ENCODE measurements at places on chromosomes 16 and 17.

DNA sequence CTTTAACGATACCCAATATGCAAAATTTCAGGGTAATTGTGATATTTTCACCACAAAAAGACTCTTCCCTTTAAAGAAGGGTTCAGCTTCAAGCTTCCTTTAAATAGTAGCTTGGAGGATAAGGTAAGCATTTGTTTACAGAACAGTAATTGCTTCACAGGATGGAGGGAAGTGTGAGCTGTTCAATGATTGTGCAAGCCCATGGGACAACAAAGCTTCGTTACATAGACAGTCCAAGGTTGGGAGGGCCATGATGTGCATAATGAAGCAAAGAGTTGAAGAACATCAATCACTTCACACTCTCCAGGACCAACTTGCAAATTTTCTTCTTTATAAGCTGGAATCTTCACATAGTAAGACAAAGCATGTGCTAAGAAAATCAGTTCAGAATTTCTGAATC is 145.0 kb upstream of the ASIC2 start:
- no peak for DNase-seq

- DNase-seq: no peak
Measured at GRCh38 chr17:57046749-57047148, 38.3 kb upstream of the AKAP1 start.

DNA sequence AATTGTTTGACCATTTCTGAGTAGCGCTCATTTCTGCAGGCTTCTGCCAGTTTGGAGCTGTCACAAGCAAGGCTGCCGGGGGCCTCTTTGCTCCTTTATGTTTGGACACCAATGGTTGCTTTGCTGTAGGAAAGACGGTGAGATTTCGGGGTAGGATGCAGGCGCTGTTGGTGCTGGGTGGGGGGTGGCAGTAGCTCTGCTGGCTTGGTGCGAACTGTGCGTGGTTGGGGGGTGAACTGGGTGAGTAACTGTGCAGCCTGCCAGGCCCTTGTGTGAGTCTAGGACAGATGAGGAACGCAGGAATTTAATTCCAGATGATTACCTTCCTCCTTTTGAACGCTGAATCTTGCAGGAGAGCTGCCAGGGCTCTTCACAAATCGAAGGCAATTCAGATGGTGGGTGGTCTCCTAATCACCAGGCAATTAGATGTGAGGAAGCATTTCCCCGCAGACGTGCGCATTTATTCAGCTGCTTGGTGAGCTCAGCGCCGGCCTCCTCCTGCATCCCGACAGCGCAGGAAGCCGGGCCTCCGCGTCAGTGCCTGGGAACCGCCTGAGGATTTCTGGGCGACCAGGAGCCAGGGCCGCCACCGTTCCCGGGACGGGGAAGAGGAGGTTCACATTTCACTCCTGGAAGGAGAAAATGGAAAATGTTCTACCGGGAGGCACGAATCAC is 154.4 kb downstream of the FOXL1 start:
- no peak for DNase-seq

DNA sequence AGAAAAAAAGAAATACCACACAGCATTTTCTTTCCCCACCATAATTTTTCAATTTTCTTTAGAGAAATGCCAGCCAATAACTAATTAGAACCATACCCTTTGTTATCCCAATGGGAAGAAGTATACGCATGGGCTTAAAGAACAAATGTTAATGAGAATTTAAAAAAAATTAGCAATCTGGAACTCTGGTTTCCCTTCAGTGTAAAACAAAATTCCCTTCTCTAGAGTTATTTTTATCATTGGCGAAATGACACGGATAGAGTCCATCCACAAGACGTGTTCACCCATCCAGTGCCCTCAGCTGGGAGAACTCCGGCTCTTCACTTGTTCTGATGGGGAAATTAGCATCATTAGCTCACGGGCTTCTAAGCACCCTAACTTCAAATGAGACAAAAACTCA is 3.3 kb downstream of the NXN start:
- DNase-seq: no peak

DNA sequence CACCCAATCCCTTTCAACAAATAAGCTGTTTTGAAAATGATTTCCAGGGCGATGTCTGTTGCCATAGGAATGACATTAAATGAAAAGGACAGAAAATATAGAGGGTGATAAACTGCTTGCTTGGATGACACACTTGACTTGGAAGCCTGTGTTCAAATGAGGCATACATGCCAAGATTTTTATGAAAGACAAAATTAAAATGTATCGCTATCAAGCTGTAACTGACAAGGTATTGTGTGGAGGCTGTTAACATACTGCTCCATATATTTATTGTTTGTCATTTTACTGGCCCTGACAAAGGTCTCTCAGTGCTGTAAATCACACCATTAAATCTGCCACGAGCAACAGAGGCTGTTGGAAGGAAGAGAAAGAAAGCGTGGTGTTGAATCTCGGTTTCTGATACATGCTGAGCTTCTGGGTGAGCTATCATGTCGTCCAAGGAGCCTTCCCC is 456.2 kb upstream of the SALL1 start:
- no peak for DNase-seq

DNA sequence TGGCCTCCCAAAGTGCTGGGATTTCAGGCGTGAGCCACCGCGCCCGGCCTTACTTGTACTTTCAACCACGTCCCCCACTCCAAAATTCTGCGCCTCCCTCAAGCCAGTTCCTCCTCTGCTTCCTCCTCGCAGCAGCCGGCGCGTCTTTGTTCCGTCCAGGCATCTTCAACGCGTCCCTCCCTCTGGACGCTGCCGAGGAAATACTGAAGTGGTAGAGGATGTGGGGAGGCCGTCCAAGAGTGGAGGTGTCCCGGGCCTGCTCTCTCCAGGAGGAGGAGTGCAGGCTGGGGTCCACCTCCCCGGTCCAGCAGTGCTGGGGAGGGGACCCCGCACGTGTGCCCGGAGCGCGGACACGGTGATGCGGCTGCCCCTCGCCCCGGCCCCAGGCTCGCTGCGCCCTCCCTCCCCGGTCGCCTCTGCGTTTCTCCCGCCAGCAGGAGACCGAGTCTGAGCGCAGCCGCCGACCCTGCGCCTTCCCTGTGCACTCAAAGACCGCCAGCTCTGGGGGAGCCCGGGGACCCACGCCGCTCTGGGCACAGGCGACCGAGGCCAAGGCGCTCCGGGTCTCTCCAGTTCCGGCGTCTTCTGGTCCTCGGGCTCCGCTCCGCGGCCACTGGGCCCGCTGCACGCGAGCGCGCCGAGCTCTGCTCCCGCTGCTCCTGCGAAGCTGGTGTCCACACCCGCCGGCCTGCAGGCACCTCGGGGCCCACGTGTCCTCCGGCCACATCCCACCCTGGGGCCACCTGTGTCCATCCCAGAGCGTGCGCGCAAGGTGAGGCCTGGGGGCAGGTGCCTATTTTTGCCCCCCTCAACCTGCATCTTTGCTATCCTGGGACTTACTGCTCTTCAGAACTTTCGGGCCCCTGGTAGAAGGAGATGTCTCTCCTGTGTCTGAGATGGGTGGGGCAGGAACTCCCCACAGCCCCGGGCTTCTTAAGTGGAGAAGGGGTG is 31.7 kb downstream of the OSBPL7 start:
- no peak for DNase-seq

- no peak for DNase-seq
Measured at GRCh38 chr17:16986391-16986790, 14.5 kb upstream of the TNFRSF13B start.

DNA sequence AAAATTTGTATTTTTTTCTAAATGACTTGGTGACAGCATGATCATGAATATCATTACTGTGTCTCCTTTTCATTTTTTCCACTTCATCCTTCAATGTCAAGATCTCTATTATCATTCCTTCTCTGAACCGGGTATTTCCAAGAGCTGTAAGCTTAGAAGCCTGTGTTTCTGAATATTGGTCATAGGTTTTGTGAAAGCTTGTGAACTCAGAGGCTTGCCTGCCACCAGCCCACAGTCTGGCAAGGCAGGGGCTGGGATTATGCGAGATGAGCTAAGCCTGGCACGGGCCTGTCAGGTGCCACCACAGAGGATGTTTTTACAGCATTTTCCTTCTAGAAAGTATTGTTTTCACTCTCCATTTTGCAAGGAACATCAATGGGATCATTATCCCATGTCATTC is 92.8 kb downstream of the MYH10 start:
- no peak for DNase-seq

GRCh38 chr17:29136998-29137730 is 43.0 kb downstream of the MYO18A start:
- peak; percentile 41 for DNase-seq

GRCh38 chr17:76200354-76200753 is 39.9 kb downstream of the RNF157 start:
- no peak for DNase-seq

- DNase-seq: peak; percentile 16
Measured at GRCh38 chr16:88534638-88535190, 35.5 kb upstream of the ZC3H18 start.

DNA sequence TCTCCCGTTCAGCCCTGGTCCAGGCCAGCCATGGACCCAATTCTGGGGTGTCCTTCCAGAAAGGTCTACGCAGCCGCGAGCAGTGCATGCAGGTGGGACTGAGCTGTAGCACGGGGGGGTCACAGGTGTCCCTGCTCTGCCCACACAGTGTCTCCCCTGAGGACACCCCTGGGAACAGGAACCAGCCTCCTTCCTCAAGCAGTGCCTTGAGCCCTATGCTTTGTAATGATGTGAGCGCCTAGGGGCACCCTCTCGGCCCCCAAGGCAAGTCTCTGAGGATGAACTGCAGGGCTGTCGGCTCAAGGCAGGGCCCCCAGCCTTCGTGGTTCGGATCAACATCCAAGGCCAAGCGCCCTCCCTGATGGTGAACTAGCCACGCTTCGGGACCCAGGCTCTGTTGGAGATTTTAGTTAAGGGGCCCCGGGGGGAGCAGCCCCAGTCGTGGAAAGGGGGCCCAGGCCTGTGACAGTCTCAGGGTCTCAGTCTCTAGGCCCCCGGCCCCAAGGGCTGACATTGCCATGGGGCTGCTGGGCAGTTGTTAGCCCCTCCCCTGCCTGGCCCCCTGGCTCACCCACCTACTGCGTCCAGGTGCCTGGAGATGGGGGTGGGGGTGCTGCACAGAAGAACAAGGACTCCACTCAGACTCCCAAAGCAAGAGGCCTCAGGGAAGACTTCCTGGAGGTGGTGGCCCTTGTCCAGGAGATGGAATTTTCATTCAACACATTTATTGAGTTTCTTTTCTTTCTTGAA is 2.3 kb downstream of the IL17C start:
- no peak for DNase-seq

DNA sequence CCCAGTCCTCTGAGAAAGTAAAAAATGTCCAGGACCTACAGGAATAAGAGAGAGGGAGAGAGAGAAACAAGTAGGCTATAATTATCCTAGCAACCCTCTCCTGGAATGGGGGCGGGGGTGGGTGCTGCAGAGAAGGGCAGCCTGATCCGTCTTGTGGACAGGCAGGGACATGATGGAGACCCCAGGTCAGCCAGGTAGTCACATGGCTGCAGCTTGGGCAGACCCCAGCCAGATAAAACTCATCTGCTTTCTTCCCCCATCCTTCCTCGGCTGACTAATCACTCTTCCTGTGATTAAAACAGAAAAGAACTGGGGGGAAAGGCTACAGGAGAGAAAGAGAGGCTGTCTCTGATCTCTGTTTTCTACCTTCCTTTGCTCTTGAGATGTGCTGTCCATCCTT is 32.6 kb downstream of the COPZ2 start:
- DNase-seq: no peak

DNA sequence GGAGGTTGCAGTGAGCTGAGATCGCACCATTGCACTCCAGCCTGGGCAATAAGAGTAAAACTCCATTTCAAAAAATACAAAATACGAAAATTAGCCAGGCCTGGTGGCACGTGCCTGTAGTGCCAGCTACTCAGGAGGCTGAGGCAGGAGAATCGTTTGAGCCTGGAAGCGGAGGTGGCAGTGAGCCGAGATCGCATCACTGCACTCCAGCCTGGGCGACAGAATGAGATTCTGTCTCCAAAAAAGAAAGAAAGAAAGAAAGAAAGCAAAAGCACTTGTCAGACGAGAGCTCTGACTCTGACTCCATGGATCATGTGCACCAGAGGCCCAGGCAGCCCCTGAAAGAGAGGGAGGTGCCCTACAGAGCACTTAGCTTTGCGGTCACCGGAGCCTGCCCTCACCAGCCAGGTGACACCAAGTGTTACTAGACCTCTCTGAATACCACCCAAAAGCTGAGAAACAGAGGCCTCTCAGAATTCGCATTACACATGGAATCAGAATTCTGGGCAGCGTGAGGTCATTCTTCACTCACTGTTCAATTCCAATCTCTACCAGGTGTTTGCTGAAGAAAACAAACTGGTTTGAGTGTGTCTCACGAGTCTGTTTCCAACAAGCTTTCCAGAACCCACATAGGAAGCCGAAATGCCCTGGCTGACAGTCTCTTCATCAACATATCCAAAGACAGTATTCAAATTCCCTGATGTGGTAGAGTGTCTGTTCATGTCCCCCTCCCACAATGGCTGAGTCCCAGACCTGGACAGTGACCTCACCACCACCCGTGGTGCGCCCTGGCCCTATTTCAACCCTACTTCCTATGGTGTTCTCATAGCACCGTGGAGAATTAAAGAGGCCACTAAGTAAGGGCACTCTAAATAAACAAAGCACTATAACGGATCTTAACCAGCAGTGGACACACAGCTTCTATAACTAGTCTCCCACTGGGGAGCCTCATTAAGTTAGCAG is 1.5 kb downstream of the FLCN start:
- peak; percentile 70 for DNase-seq

- DNase-seq: no peak
Measured at GRCh38 chr17:628089-628941, 86.3 kb downstream of the VPS53 start.

- no peak for DNase-seq
Measured at GRCh38 chr17:14942526-14943190, 322.5 kb downstream of the PMP22 start.

DNA sequence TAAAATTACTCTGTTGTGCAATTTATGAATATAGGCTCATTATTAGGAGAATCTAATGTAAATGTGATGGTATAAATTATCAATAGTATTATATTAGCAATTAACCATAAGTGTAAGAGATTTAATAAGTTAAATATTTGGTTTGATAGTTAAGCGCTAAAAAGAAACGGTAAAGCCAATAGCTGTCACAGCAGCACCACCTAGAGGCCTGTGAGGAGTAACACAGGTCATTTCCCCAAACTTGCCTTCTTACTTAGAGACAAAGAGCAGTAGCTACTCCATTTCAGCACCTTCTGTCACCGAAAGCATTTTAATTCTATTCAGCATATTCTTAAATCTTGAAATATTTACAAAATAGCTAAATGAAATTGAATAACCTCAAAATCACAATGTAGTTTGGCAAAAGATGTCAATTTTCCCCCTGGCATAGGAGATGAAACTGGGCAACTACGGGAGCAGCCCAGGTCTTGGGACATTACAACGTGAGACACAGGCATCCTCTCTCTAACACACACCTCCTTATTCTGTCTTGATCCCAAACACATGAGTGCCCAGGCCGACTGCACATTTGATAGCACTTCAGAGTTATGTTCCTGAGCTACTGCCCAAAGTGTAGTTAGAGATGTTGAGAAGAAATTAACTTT is 14.3 kb upstream of the DYNLRB2 start:
- DNase-seq: peak; percentile 47

- DNase-seq: peak; percentile 90
Measured at GRCh38 chr17:78933959-78934568, 8.9 kb upstream of the TIMP2 start.

GRCh38 chr17:42422958-42423712 is at the start of gene CAVIN1:
TSS of gene CAVIN1 (minus strand) at chr17:42423256. CDS start at chr17:42423097, 159 bp downstream.
- peak; percentile 90 for DNase-seq
